ENCODE measurements at places on chromosomes 2 and 18.
A peak's percentile ranks its signal among the peaks of the same experiment; 100 is the strongest.

- no peak for DNase-seq
These were observed 93.1 kb downstream of the SLC8A1 start for GRCh38 chr2:40358783-40359182.

- no peak for DNase-seq
These were observed 41.9 kb downstream of the TAF1B start for GRCh38 chr2:9885036-9885684.

DNA sequence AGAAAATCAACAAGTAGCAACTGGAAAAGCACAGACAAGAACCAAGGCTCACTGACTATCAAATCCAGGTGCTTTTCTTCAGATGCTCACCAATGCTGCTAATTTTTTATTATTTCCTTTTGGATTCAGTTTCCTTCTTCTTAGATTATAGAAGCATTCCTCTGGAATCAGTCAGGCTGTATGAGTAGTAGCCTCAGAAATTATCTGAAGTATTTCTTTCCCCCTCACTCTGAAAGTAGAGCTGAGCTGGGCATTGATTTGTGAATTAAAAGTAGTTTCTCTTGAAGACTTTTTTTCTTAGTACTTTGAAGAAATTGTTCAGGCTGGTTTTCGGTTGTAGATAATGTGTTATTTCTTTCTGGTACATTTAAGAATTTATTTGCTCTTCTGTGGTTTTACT, 273.7 kb downstream of the NOL4 start:
- no peak for DNase-seq

GRCh38 chr2:121519732-121520640, 10.7 kb upstream of the RNU4ATAC start:
- no peak for DNase-seq

DNA sequence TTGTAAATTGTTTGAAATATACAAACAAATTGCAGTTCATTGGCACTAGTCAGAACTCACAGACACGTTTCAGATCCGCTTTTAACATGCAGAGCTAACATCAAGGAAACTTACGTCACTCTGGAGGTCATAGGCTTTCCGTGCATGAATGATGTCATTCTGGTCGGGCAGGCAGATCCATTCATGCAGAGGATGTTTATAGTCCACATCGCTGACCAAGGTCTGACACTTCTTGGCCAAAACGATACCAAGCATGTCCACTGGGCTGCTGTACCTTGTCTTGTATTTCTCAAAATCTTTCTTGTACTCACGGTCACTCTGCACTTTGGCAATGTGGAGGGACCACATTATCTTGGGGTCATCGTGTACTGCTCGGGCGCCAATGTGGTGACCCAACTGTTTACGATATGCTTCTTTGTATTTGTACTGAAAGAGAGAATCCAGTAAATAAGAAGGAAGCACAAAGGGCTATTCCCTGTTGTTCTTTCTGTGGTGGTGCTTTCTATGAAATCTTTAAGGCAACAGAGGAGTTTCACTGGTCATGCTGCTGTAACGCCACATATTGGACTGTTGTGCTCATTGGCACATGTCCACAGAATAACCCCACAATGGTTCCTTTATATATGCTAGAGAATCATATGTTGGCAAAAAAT, 114.8 kb downstream of the NEB start:
- DNase-seq: no peak

DNA sequence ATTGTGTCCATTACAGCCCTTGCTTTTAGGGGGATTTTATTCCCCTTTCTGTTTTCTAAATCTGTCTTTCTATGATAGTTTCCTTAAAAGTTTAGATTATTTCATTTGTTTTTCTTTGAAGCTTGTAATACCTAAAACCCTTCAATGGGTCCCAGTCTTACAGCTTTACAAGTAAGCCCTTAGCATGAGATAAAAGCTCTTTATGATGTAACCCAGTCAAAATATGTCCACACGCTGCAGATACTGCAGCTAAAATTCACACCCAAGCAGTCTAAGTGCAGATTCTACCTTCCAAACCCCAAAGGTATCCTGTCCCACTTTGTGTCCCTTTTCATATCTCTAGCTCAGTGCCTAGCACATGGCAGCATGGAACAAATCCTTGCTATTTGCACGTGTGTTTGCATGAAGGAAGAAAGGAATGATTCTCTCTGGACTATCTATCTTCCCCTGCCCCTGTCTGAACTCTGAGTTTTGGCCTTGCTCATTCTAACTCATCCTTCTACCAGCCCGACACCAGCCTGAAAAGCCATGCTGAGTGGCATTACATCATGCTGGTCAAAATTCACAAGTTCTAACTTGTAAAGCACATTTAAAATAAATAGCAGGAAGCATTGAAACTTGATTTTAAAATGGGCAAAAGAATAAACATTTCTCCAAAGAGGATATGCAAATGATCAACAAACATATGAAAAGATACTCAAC, 623.2 kb downstream of the IRS1 start:
- DNase-seq: no peak

- no peak for DNase-seq
These were observed 20.6 kb downstream of the MPPE1 start for GRCh38 chr18:11887328-11888128.

- DNase-seq: no peak
These were observed 137.0 kb downstream of the MEIS1 start for GRCh38 chr2:66571918-66572317.

DNA sequence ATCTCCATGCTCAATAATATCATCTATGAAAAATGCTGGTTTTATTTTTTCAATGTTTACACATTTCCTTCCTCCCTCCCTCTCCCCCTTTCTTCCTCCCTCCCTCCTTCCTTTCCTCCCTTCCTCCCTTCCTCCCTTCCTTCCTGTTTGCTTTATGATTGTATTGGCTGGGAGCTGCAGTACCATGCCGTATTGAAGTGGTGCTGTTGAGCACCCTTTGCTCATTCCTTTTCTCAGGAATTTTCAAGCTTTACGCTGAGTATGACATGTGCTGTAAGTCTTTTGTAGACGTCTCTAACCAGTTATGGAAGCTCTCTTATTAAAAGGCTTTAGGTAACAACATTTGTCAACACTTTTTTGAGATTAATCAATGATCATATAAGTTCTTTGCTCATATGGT, 100.4 kb downstream of the SNTG2 start:
- no peak for DNase-seq

GRCh38 chr2:41381701-41382100, 666.1 kb upstream of the PKDCC start:
- DNase-seq: no peak

DNA sequence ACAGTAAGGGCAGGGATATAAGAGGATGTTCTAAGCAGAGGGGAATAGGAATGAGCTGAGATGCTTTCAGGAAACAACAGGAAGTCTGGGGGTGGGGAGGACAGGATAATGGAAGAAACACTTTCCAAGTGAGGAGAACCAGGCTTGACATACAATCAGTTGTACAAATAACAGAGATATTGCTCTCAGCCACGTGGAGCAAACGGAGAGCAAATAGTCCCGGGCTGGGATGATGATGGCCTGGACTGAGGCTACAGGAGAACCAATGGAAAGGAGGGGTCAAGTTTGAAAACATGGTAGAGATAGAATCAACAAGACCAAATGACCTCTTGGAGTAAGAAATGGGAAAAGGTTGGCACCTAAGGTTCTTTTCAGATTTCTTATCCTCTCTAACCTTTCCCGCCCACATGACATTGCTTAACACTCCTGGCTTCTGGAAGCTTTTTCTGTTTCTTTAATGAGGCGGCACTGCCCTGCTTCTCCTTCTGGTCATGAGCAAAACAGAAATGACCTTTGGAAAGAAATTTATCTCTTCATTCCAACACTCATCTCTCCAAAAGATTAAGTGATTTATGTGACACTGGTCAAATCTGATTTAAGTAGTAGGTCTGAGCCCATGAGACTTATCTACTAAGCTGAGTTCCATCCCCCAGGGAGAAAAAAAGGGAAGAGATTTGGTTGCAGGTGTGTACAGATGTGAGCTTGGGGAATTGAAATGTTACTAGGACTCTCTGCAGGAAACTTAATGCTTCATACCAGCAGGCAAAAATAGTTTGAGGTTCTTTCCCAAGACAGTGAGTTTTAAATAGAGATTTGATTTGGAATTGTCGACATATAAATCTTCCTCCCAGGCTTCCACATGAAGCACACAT, 442.9 kb upstream of the HNRNPA3 start:
- no peak for DNase-seq

DNA sequence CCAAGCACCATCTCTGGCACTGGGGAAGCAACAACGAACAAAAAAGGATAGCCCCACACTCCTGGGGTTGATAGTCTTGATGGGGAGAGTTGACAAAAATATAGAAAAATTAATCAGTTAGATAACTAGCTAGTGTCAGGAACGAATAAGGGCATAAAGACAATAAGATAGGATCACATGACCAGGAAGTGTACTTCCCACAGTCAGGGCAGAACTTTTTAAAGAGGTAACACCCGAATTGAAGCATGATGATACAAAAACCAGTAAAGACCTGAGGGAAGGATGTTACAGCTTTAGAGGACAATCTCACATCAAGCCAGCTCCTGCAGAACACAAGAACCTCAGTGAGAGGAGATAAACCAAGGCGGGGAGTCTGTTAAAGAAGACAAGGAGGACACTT, 295.4 kb upstream of the CRIM1 start:
- DNase-seq: no peak

- no peak for DNase-seq
These were observed 864.6 kb downstream of the SUCLG1 start for GRCh38 chr2:83594241-83595120.

GRCh38 chr2:134080386-134081089, 173.3 kb upstream of the MGAT5 start:
- DNase-seq: no peak

DNA sequence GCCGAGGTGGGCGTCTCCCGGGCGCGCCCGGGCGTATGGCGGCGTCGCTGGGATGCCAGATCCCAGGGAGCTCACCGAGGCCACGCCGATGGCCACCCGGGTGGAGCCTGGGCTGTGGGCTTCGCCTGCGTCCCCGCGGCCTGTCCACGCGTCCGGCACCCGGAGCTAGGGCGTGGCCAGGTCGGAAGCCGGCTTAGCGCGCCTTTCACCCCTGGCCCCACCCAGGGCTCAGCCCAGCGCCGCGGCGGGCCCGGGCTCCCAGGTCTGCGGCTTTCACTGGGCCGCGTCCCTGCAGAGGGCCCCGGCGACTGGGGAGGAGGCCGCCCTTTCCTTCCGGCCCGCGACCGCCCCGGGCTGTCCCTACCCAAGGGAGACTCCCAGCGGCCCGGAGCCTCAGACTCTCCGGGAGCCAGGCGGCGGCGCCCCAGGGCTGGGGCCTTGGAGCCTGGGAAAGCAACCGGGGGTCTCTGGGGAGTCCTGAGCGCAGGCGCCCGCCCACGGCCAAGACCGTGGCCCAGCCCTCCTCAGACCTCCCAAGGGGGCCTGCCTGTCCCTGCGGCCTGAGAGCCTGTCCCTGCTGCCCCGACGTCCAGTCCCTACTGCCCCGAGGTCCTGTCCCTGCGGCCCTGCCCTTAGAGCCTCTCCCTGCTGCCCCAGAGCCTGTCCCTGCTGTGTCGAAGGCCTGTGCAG, 36.3 kb upstream of the ITM2C start:
- peak; percentile 41 for DNase-seq

DNA sequence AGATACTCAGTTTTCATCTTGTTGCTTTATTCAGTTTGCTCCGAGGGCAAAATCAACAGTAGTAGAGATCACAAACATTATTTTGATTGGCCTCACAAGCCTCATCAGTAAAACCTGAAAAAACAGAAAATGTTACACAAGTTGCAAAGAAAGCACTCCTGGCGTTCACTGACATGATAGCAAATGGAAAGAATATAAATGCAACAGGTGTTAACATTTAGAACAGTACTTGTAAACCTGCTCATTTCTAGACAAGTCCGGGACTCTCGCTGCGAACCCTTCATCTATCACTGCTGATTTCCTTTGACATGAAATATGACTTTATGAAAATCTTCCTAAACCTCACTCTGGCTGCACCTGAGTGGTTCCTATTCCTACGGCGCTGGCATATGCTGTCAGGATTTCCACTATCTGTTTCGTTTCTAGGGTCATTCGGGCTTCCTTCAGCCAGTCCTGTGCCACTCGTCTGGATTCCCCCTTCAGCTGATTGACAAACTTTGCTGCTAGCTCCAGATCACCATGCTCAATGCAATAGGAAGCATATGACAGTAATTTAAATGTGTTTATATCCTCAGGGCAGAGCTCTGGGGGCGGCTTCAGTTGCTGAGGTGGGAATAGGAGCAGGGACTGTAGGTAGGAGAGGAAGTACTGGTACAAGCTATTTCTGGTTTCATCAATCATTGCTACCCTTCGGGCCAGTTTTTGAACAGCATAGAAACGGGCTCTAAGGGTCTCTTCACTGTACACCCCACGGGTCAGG, 38.1 kb downstream of the PTCD3 start:
- no peak for DNase-seq

DNA sequence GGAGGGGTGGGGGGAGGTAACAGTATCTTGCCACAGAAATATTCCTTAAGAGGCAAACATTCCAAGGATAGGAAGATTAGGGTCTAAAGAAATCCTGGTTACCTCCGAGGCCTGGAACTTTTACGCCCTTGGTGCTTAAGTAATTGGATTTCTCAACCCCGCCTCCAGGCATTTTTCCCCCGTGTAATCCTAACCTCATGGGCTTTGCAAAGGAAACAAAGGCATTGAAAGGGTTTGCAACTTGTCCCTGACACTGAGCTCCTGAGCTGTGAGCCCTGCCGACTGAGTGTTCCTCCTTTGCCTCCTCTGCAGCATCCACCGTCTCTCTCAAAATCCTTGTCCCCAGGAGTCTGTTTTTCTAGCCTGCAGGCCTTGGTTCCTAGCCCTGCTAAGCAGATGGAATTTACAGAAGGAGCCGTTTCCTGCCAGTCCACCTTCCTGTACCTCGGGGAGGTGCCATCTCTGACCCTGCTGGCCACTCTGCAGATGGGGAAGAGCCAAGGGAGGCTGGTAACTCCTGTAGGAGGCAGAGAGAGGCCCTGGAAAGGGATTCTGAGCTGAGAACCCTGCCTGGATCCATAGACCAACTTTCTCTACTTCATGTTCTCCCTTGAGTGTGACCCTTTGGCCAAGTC, 24.2 kb downstream of the TET3 start:
- no peak for DNase-seq

- DNase-seq: no peak
These were observed 32.7 kb upstream of the ALKAL2 start for GRCh38 chr2:320561-320960.

- DNase-seq: peak; percentile 60
These were observed 31.7 kb upstream of the UBXN4 start for GRCh38 chr2:135709992-135710391.

- DNase-seq: no peak
These were observed 37.2 kb upstream of the BIN1 start for GRCh38 chr2:127143841-127144782.

DNA sequence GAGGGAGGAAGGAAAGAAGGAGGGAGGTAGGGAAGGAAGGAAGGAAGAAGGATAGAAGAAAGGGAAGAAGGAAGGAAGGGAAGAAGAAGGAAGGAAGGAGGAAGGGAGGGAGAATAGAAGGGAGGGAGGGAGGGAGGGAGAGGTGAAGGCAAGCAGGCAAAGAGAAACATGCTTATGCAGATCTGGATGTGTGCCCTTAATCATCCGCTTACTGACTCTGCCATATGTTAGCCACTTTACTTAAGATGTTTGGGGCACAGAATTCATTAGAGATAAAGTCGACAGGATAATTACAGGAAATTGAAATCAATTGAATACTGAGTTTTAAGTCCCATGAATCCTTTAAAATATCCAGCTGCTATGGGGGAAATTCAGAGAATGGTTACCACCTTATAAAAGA, 334.2 kb downstream of the GRB14 start:
- DNase-seq: no peak

GRCh38 chr18:77088963-77089722, 43.4 kb downstream of the MBP start:
- no peak for DNase-seq

- no peak for DNase-seq
These were observed 96.7 kb downstream of the PMAIP1 start for GRCh38 chr18:59996370-59996966.

All from left hindlimb (tissue), 1 donor.